NCI-H2029 treated with DMSO at 0.1 percent for 48 hours (cell line): ENCODE measurements at places on chromosomes 1 and 21.

- no peak for DNase-seq
These were observed 4.3 kb upstream of the MUTYH start for GRCh38 chr1:45344499-45344898.

DNA sequence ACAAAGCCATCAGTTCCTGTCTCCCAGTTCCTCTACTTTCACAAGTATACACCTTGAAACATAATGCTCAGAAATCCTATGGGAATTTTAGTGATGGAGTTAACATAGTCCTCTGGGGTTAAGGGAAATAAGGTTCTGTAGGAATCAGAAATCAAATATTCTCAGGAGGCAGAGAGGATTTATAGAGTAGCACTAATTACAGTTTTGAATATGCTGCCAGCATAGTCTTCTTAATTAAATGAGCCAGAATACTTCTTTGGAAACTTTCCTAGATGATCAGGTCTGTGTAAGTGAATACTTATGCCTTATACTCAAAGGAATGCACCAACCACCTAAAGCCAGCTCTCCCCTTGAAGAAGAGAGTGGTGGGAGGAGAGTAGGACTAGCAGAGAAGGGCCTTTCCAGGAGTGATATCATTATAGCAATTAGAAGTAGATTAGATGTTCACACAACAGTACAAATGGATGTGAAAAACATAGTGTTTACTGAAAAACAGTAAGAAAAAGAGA is 31.4 kb upstream of the DIRAS3 start:
- DNase-seq = no peak

DNA sequence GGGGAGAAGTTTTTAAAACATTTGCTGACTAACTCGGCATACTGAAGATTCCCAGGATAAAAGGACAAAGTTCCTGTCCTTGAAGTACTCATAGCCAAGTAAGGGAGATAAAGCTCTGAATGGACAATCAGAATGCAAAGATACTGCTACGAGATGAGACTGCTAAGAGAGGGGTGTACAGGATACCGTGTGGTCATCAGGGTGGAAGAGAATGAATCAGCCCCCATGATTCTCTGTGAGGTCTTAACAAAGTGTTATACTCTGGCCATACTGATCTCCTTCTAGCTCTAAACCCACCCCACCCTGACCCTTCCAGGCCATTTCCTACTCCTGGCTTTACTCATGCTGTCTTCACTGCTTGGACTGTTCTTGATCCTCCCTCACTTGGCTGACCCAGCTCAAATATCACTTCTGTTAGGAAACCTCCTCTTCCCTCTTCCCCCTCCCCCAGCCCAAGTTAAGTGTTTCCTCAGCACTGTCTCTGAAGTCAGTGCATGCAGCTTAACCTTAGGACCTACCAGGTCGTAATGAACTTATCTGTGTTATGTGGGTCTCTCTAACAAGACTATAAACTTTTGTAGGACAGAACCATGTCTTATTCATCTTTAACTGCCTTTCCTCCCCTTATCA is 15.8 kb upstream of the MAGOH start:
- no peak for DNase-seq

GRCh38 chr1:190579552-190580193 is 102.0 kb upstream of the BRINP3 start:
- no peak for DNase-seq

DNA sequence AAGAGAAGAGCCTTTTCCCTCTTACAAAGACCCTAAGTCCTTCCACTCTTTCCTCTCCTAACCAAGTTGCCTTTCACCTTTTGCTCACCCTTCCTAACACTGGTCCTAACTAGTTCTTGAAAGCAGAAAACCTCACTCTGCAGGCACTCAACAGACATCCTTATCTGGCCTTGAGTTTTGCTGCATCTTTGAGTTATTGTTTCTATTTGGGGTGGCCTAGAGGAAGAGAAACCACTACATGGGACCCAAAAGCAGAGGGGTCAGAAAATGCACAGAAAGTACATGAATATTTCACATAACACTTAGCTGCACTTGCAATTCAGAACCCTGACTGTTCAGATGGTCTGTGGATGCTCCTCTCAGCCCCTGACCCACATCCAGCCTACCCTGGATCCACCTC is 178.3 kb upstream of the SYT6 start:
- no peak for DNase-seq

GRCh38 chr21:33815143-33815707 is 100.4 kb downstream of the ATP5PO start:
- DNase-seq = no peak

- no peak for DNase-seq
These were observed 300.3 kb downstream of the NPHP4 start for GRCh38 chr1:5691795-5692509.

- no peak for DNase-seq
These were observed 798 bp downstream of the PMF1 start for GRCh38 chr1:156213644-156213966.

- DNase-seq = no peak
These were observed 360.2 kb downstream of the DISC1 start for GRCh38 chr1:231986631-231987336.

- no peak for DNase-seq
These were observed 176.2 kb downstream of the ADGRL4 start for GRCh38 chr1:78830321-78830720.

DNA sequence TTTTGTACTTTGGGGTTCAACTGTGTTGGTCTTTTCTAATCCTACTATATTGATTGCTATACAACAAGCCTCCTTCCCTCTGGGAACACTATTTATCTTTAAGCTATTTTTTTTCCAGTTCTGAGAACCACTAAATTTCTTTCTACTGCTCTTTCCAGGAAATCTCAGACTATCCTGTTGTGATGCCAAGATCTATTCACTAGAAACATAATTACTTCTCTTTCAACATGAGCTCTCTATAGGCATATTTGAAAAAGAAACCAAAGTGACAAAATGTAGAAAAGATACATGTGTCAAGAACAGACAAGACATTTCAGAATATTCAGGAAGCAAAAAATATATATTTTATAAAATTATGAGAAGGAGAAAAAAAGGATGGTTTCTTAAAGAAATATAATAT is 82.9 kb downstream of the SLC44A5 start:
- no peak for DNase-seq

- DNase-seq = no peak
These were observed 4.0 kb upstream of the CAP1 start for GRCh38 chr1:40036574-40036973.

GRCh38 chr1:159171254-159171687 is at the start of gene CADM3:
Gene CADM3 (plus strand): TSS chr1:159171615. CDS start chr1:159171766, 151 bp downstream.
- no peak for DNase-seq

- no peak for DNase-seq
These were observed 179.9 kb downstream of the ADSS2 start for GRCh38 chr1:244271691-244272308.

DNA sequence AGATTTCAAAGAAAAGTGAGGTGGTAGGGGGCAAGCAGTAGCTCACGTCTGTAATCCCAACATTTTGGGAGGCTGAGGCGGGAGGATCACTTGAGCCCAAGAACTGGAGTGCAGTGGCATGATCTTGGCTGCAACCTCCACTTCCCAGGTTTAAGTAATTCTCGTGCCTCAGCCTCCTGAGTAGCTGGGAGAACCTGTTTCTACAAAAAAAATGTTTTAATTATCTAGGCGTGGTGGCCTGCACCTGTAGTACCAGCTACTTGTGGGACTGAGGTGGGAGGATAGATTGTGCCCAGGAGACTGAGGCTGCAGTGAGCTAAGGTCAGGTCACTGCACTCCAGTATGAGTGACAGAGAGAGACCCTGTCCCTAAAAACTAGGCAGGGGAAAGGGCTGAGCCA is 2.6 kb upstream of the TSPAN1 start:
- DNase-seq = no peak

GRCh38 chr21:14547834-14548513 is 1.9 kb upstream of the SAMSN1 start:
- DNase-seq = no peak

DNA sequence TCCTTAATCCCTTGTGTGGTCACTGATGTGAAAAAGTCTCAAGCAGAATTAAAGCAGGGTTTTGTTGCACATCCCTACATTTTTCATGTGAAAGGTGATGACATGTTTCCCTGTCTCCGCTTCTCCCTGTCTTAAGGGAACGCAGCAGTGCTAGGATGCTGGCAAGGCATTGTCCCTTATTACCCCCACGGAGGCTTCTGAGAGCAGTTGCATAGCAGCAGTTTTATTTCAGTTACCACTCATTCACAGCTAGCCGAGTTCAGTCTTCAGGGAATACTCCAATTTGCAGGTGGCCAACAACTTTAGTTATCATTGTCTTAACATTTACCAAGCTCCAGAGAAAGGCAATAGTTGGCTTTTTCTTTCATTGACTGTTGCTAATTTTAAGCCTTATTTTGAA is 89.1 kb downstream of the CLEC20A start:
- DNase-seq = no peak

GRCh38 chr1:227893949-227894721 is 53.6 kb downstream of the WNT9A start:
- DNase-seq = no peak

DNA sequence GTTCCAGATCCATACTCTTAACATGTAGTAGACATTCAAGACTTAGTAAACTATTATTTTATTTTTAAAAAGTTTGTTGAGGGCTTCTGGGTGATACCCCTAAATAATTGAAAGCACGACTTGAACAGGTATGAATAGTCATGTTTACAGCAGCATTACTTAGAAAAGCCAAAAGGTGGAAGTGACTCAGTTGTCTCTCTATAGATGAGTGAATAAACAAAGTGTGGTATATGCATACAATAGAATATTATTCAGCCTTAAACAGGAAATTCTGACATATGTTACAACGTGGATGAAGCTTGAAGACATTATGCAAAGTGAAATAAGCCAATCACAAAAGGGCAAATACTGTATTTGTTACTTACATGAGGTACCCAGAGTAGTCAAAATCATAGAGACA is 26.5 kb downstream of the TSNAX start:
- DNase-seq = no peak

GRCh38 chr21:45448810-45449657 is 44.1 kb downstream of the COL18A1 start:
- no peak for DNase-seq

GRCh38 chr1:224192082-224192788 is 9.2 kb downstream of the DEGS1 start:
- no peak for DNase-seq

DNA sequence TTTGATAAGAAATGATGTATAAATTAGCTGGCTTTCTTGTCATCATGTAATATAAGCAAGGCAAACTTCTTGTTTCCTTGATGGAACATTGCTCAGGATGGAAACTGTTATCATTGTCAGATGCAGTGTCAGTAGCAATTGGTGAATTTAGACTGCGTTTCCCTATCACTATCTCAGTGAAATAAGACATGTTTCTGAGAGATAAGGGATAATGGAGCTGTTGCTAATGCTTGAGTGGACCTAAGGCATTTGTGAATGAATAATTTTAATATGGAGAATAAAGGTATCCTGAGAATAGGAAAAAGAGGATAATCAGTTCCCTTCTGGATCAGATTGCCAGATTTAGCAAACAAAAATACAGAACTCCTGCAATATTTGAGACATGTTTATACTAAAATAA is 160.9 kb downstream of the HLX start:
- no peak for DNase-seq

- no peak for DNase-seq
These were observed 252.4 kb upstream of the DUSP10 start for GRCh38 chr1:221994274-221994698.

DNA sequence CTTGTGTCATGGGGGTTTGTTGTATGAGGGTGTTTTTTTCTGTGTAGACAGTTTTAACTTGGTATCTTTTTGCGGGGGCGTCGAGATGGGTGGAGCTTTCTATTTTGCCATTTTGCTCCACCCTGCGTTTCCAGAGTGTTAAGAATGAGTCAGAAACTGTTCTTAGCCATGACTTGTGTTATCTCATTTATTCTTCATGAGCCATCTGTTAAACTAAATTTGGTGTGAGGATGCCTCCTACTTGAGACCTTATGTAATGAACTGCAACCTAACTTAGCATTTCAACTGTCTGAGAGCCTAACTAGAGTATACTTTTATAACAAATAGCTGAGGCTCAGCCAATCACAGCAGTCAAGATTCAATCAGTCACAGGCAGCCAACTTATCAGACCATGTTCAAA is 1873.5 kb downstream of the NCAM2 start:
- DNase-seq = no peak

GRCh38 chr1:237005674-237006073 is 1.4 kb upstream of the MT1HL1 start:
- no peak for DNase-seq

DNA sequence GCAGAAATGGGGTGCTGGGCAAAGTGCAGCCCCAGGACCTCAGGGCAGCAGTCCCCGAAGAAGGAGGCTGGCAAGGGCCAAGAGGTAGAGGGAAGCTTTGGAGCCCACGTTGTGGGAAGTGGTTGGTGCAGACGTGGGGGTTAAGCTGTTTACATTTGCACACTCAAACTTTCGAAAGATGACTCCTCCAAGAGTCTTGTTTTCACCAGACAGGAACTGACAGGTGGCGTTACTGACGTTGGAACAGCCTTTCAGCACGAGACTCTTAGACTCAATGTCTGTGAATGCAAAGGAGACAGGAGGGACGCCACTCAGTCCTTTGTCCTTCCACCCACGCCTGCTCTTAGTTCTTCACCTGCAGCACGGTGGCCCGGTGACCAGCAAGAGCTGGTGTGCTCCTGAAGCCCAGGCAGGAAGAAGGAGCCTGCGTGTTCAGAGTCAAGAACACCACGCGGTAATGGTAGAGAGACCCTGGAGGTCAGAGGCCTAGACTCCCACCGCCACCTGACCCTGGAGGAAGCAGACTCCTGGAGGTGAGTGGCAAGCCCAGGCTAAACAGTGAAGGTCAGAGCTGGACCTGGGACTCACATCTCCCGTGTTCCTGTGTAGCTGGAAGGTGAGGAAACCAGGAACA is 15.9 kb downstream of the LYPD8 start:
- no peak for DNase-seq

GRCh38 chr21:24420689-24421088 is 1186.6 kb downstream of the MRPL39 start:
- no peak for DNase-seq

DNA sequence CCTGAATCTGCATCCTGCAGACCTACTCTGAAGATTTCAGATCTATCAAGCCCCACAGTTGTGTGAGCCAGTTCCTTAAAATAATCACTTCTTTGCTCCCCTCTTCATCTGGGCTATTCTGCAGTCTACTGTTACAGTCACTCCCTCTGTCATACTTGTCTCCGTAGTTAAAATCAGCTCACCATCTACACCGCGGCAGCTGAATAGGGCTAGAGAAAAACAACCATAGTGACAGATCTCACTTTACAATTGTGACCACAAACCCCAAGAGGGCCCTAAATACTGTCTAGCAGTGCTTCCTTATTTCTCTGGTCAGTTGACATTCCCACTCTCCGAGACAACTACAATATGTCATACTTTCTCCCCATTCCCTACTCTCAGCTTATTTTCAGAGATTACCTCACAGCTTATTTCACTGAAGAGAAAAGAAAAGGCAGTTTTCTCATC is 12.9 kb downstream of the DESI2 start:
- no peak for DNase-seq
